ENCODE measurements at places on chromosomes 1 and 21.

DNA sequence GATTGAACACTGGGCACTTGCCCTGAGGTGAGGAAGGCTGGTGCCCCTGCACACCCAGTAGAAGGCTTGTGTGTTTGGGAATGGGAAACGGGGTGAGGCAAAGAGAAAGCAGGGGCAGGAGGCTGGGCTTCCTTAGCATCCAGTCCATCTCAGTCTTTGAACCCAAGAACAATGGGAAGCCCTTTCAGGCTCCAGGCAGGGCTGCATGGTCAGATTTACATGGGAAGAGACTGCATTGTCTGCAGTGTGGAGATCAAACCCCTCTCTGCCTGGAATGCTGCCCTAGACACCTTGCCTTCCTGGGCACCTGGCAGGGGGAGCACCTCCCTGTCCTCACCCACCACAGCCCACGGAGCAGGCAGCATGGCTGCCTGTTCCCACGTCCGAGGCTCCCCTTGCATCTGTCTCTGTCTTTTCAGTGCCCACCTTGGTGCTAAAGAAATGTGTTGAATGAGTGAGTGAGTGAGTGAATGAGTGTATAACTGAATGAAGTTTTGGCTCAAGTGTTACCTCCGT is 268.5 kb downstream of the GRIK3 start:
- no peak for DNase-seq

- DNase-seq, result no peak
These were observed 437.6 kb downstream of the PTPRU start for GRCh38 chr1:29673669-29674626.

DNA sequence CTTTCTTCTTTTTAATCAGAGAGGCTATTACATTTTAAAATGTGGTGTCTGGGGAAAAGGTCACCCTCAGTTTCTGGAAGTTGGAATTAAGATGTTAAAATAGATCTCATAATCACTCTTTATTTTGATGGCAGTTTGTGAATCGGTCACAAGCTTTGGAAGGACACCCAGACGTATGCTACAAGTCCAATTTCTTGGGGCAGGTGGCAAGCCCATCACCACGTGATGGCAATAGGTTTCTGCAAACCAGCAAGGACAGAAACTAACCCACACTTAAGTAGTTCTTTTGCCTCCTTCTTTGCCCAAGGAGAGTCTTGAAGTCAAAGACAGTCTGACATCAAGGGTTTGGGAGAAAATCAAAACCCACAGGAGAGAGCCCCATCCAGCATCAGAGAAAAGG is 72.9 kb downstream of the C1orf87 start:
- no peak for DNase-seq

- DNase-seq, result no peak
These were observed 43.6 kb downstream of the LRRC7 start for GRCh38 chr1:69611316-69611715.

GRCh38 chr1:117613969-117614729 is 8.3 kb downstream of the TENT5C start:
- DNase-seq, result no peak

DNA sequence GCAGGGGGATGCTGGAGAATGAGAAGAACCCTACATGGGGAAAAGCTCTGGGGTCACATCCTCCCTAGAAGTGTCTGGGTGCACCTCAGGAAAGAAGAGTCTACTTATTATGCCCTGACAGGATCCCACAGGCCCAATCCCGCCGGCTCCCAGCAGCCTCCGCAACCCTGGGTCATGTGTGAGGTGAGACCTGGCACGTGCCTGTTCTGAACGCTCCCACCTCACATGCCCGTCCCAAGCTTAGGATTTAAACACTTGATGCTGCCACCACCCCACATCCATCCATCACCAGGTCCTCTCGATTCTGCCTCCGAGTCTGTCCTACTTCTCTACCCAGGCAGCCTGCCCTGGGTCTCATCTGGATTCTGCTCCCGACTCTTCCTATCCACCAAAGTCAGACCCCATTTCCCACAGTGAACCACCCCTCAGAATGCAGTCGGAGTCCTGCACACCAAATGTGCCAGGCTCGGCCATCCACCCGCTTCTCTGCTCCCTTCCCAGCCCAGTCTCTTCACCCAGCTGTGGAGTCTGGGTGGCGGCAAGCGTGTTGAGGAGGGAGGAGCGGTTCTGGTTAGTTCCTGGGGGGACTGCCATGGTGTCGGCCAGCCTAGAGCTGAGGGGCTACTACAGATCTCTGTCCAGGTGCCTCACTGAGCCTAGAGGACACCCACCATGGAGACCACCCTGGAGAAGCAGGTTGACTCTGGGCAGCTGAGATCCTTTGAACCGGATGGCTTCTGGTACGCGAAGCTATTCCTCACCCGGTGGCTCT is 23.9 kb downstream of the SLC2A1 start:
- no peak for DNase-seq

- no peak for DNase-seq
These were observed 19.4 kb downstream of the NADK start for GRCh38 chr1:1758692-1759455.

- DNase-seq, result no peak
These were observed 42.5 kb downstream of the PLPPR5 start for GRCh38 chr1:98962156-98962555.

- no peak for DNase-seq
These were observed 58.5 kb downstream of the WNT9A start for GRCh38 chr1:227889047-227889862.

GRCh38 chr1:47424336-47424982 is 8.4 kb downstream of the FOXE3 start:
- DNase-seq, result no peak

DNA sequence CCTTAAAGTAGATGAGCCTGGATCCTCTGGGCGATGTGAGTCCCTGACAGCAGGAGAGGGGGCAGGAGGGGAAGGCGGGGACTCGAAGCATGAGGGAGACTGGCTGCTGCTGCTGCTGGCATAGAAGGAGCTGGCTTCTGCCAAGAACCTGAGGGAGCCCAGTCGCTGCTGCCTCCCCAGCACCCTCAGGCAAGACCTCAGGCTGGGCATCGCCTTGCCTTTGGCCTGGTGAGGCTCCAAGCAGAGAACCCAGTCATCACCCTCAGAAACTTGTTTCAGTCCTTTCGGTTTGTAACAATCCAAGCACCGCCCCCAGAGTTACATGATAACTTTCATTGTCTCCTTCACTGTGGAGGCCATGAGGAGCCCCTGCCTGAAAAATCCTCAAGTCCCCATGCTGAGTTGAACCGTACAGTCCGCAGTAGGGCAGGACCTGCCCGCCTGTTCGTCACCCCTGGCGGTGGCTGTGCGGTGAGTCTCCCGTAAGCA is 38.8 kb downstream of the POFUT2 start:
- DNase-seq, result no peak

- no peak for DNase-seq
These were observed 53.3 kb downstream of the GATAD2B start for GRCh38 chr1:153869486-153869885.

DNA sequence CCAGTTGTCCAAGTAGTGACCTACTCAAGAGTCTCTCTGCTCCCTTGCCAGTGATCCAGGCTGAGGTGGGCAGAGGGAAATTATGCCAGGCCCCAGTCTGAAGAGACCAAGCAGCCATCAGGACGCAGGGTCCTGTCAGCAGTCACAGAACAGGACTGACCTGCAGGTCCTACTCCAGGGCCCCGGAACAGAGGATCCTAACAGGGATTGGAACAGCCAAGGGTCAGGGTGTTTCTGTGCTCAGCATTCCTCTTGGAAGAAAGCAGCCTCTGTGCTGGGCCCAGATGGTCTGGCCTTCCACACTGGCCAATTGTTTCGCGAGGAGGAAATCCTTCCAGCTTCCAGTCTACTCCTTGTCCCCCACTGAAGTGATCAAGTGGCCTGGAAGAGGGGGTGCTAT is 41.6 kb upstream of the USP1 start:
- DNase-seq, result no peak

DNA sequence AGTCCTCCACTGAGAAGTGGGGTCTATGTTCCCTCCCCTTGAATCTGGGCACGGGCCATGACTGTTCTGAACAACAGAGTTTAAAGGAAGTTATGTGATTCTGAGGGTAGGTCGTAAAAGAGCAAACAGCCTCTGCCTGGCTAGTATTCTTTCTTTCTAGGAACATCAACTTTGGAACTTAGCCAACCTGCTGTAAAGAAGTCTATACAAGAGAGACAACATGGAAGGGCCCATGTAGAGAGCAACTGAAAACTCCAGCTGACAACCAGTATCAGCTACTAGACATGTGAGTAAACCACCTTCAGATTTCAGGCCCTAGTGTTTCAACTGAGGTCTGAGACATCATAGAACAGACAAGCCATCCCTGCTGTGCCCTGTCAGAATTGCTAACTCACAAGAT is 7.5 kb downstream of the SELENOF start:
- no peak for DNase-seq

DNA sequence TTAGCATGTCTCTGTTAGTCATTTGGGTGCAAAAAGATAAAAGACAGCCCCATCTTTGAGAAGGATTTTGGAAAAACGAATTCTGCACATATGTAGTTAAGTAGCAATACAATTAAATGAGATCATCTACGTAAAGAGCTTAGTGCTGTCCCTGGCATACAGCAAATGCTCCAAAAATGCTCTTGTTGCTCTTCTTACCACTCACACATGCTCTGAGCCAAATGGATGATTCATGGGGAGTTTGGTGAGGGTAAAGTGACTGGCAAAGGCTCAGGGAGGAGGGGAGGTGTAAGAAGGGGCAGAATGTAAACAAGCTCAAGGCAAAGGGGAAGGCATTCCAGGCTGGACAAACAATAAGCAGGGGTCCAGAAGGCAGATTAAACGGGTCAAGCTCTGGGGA is 191.9 kb downstream of the AK5 start:
- no peak for DNase-seq

DNA sequence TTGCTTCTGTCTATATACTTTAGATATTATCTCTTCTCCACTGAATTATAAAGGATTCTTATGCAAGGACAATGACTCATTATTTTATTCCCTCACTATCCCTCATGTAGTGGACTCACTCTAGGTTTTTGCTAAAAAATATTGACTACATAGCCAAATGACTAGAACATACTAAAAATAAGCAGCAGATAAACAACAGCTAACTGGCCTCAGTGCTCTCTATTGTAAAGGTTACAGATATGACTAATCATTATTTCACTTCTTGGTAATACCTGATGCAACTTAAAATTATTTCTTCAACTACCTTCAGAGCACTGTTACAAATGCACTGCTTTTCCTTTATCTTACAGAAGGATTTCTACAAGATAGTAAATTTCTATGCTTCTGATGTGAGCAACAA is 147.6 kb upstream of the DEPDC1 start:
- no peak for DNase-seq

DNA sequence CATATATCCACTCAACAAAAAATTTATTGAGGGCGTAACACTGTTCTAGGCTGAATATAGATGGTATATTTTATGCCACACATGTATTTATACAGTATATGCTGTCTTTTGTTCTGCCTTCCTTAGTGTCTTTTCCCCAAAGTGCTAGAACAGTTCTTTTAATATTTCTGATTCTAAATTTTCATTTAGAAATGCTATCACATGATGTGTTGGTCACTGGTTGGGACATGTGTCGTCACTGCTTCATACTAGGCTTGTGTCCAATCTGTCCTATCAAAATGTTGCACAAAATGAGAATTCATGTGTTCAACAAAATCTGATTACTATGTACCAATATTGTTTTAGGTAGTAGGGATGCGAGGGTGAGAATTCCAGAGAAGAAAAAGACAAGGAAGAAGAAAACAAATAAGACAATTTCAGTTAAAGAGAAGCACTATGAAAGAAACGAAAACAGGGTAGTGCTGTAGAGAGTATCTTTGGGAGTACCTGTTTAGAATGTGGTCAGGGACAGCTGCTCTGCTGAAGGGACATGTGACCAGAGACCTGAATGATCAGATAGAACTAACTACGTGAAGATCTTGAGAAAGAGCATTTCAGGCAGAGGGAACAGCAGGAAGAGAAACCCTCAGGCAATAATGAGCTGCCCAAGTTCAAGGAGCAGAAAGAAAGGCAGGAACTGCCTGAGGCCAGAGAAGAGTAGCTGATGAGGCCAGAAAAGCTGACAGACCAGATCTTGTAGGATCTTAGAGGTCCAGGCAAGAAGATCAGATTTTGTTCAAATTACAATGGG is 1.3 kb downstream of the KMO start:
- DNase-seq, result no peak

DNA sequence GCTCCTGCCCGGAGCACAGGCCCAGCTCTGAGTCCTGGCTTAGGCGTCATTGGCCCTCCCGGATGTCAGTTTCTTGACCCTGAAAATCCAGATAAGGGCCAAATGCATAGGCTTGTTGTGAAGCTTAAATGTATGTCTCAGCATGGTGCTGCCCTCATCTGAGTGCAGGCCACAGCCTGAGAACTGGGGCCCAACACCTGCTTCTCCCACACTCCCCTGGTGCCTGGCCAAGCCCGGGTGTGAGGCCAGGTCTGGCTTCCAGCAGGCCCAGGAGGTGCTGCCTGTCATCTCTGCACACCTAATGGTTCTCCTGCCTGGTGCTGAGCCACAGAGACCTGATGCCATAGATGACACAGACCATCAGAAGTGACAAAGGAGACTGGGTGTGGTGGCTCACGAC is 14.0 kb downstream of the MX2 start:
- DNase-seq, result no peak

GRCh38 chr1:211377539-211378450 is 51.2 kb downstream of the TRAF5 start:
- no peak for DNase-seq

DNA sequence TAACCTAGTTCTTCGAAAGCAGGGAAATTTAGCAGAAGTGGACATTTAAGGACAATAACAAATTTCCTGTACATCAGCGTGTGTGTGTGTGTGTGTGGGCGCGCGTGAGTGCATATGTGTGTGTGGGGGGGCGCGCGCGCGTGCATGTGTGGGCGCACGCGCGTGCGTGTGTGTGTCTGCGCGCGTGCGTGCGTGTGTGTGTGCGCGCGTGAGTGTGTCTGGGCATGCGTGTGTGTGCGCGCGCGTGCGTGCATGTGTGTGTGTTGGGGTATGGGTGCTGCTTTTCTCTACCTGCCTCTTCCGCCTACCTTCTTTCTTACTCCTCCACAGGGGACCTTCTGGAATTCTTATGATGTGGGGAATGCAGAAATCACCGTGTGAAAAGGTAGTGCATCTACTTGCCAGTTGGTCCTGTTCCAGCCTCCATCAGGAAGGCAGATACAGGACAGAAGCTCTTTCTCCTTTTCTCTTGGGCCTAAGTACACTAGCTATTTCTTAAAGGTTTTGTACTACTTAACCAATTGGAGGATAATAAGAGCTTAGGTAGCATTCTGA is 165.4 kb upstream of the KCNK2 start:
- DNase-seq, result no peak

DNA sequence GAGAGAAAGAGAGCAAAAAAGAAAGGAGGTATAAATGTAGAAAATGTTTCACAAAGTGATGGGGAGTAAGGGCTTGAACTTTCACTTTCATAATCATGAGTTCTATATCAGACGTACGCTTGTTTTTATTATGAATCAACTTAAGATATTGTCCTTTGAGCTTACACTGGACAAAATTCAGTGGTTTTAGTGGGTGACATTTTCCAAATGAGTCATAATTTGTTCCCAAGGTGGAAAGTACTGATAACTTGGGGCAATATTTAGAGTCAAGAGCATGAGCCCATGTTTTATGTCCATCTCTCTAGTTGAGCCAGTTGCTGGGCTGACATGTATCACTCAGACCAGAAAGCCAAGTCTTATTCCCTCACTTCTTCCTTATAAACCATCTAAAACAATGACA is 161.6 kb downstream of the CHRM3 start:
- DNase-seq, result peak; percentile 14

GRCh38 chr1:231099996-231100767 is 60.1 kb upstream of the FAM89A start:
- DNase-seq, result no peak

- DNase-seq, result no peak
These were observed 210.0 kb downstream of the HLX start for GRCh38 chr1:221089273-221089672.

Data from CD4-positive, alpha-beta T cell treated with Interferon alpha-2 for 1 hour (primary cell).